ENCODE measurements at places on chromosomes 16 and 17. TPM values are rescaled to one million over a fixed set of nuclear protein-coding genes. Genes with fewer than 3 reads are reported as not detected.

DNA sequence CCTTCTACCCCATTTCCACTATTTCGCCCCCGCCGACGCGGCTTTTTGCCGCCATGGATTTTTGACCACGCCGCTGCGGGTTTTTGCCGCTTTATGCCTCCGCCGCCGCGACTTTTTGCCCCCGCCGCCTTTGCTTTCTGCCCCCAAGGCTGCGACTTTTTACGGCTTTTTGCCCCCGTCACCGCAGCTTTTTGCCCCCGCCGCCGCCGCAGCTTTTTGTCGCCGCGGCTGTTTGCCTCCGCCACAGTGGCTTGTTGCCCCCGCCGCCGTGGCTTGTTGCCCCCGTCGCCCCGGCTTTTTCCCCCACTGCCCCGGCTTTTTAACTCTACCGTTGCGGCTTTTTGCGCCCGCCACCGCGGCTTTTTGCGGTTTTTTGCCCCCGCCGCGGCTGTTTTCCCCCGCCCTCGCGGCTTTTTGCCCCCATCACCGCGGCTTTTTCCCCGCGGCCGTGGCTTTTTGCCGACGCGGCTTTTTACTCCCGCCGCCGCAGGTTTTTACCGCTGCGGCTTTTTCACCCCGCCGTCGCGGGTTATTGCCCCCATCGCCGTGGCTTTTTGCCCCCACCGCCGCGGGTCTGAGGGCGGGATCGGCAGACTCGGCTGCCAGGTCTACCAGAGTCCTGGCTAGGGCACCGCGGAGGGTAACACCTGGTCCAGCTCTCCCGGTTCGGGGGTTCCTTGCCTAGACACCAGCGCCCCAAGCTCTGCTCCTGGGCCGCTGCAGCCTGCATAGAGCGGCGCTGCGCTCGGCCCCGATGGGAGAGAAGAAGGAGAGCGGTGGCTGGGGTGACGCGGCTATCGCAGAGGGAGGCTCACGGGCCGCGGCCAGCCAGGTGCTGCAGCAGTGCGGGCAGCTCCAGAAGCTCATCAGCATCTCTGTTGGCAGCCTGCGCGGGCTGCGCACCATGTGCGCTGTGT lies 562.7 kb upstream of the WSB1 start:
- H3K4me1 ChIP-seq, result no peaks in the 10 kb centered on the region
- H3K4me3 ChIP-seq, result no peak overlapping the region
- no peak overlapping the region for H3K27ac ChIP-seq
- no peaks in the 10 kb centered on the region for H3K36me3 ChIP-seq
- DNase-seq, result no peak

Gene ALOX12B
- total RNA-seq, result not detected

Gene EFCAB13
- 7.1 TPM for total RNA-seq

- no peak overlapping the region for H3K4me3 ChIP-seq
- no peak for DNase-seq
- no peaks in the 10 kb centered on the region for H3K36me3 ChIP-seq
- no peak overlapping the region for H3K27ac ChIP-seq
- peaks cover 4% of the 10 kb centered on the region for H3K27me3 ChIP-seq
Observed at GRCh38 chr16:22614271-22614947, 103.7 kb downstream of the NPIPB5 start.

GRCh38 chr17:2736956-2737355 lies 12.5 kb downstream of the CCDC92B start:
- no peaks in the 10 kb centered on the region for H3K36me3 ChIP-seq
- no peak for DNase-seq
- no peaks in the 10 kb centered on the region for H3K27me3 ChIP-seq
- no peak overlapping the region for H3K4me3 ChIP-seq
- no peaks in the 10 kb centered on the region for H3K4me1 ChIP-seq
- H3K27ac ChIP-seq, result no peak overlapping the region

DNA sequence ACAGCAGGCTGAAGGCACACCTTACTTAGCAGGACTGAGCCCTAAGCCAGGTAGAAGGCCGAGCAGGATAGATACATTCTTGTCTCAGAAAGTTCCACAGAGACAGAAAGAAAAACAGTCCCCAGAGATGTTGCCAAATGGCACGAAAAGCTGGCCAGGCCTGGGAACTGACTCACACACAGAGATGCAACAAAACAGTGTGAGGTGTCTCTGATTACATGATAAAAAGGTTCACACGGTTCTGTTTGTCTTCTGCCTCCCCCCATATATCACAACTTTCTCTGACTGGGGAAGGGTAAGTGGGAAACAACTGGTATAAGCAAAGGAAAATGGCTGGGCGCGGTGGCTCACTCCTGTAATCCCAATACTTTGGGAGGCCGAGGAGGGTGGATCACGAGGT lies 1.7 kb downstream of the WBP2 start:
- no peaks in the 10 kb centered on the region for H3K36me3 ChIP-seq
- DNase-seq, result no peak
- H3K4me3 ChIP-seq, result no peak overlapping the region
- H3K4me1 ChIP-seq, result peaks cover 23% of the 10 kb centered on the region

Gene FNDC8
- not detected for total RNA-seq

- DNase-seq, result no peak
- no peaks in the 10 kb centered on the region for H3K27me3 ChIP-seq
Observed at GRCh38 chr17:74324521-74324920, 1.5 kb upstream of the KIF19 start.

DNA sequence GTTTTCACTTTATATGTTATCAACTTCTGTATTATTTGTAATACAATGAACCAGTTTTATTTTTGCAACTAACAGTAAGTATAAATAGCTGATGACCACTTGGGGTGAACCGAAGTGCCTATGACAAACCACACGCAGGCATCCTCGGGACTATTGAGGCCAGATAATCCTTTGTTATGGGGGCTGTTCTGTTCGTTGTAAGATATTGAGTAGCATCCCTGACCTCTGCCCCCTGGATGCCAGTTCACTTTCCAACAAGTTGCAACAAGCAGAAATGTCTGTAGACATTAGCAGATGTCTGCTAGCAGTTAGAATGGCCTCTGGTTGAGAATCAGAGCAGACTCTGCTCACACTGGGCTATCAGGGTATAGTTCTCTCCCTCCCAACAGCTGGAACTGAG lies 277.0 kb downstream of the WWOX start:
- no peaks in the 10 kb centered on the region for H3K4me1 ChIP-seq
- DNase-seq, result no peak
- H3K27me3 ChIP-seq, result no peaks in the 10 kb centered on the region
- H3K27ac ChIP-seq, result no peak overlapping the region
- no peaks in the 10 kb centered on the region for H3K36me3 ChIP-seq
